HFFc6 (cell line): ENCODE measurements at places on chromosomes 1 and 21. TPM values are rescaled to one million over a fixed set of nuclear protein-coding genes. Genes with fewer than 3 reads are reported as not detected.

DNA sequence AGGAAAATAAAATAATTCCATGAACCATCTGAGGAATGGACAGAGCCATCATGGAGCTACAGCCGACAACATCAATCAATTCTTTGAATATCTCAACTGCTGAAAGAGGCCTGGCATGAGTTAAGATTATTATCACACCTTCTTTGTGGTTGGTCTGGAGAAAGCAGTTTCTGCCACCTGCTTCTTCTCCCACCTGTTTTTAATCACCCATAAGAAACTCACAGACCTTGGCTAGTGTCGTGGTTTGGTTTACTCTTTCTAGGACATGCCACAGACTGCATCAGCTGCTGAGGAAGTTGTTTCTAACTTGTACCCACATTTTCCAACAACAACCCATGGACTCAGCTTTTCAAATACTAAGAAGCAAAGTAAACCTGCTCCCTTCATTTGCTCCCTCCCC, 65.6 kb downstream of the NTPCR start:
- peaks cover 30% of the 10 kb centered on the region for H3K36me3 ChIP-seq
- no peak overlapping the region for H3K27ac ChIP-seq
- H3K27me3 ChIP-seq = peaks cover 4% of the 10 kb centered on the region; the same call in 1 of the 2 replicates
- no peak for DNase-seq
- peaks cover under 1% of the 10 kb centered on the region; the same call in 1 of the 2 replicates for H3K4me1 ChIP-seq

- H3K4me3 ChIP-seq = no peak overlapping the region
- H3K27me3 ChIP-seq = peaks cover 8% of the 10 kb centered on the region
- no peak overlapping the region for H3K27ac ChIP-seq
- no peaks in the 10 kb centered on the region for H3K36me3 ChIP-seq
- H3K4me1 ChIP-seq = no peaks in the 10 kb centered on the region
- peak; percentile 5 for DNase-seq
Observed at GRCh38 chr1:13725714-13726175, 25.8 kb downstream of the PRDM2 start.

Gene CACNA1S
- not detected in 2 replicates for total RNA-seq

DNA sequence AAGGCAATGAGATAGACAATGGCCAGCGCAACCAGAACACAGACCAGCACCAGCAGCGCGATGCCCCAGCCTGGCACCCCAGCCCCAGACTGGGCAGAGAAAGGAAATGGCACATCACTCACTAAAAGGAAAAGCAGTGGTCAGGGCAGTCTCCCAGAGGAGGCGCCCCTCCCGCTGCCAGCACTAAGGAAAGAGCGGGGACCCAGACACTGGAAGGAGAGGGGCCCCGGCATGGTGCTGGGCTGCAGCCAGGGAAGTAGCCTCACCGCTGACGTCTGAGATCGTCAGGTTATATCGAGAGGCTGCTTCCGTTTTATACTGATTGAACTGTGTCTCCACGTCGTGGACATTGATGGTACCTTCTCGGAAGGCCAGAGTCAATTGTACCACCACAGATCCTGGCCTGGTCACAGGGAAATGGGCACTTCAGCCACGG, 13.8 kb downstream of the TRIM46 start:
- H3K4me3 ChIP-seq = no peak overlapping the region
- H3K27ac ChIP-seq = no peak overlapping the region
- H3K4me1 ChIP-seq = 0 out of 2 replicates have a peak, but pooled peaks cover 7% of the 10 kb centered on the region
- DNase-seq = no peak
- H3K36me3 ChIP-seq = peaks cover 5% of the 10 kb centered on the region; the same call in 1 of the 2 replicates

Gene CACYBP
- 88.7 to 132 TPM (median 132 TPM) in 3 replicates for total RNA-seq

GRCh38 chr21:44085491-44086321, 21.5 kb upstream of the PWP2 start:
- no peaks in the 10 kb centered on the region for H3K4me1 ChIP-seq
- H3K27me3 ChIP-seq = peaks cover 7% of the 10 kb centered on the region
- no peak overlapping the region for H3K27ac ChIP-seq
- H3K4me3 ChIP-seq = no peak overlapping the region
